ENCODE measurements at places on chromosomes 5 and 9.

- DNase-seq: no peak
Measured at GRCh38 chr5:68344447-68345111, 129.0 kb downstream of the PIK3R1 start.

GRCh38 chr5:28779161-28779754, 1740.9 kb upstream of the CDH9 start:
- DNase-seq: no peak

GRCh38 chr9:136110082-136111061, 8.3 kb downstream of the TMEM250 start:
- DNase-seq: no peak

DNA sequence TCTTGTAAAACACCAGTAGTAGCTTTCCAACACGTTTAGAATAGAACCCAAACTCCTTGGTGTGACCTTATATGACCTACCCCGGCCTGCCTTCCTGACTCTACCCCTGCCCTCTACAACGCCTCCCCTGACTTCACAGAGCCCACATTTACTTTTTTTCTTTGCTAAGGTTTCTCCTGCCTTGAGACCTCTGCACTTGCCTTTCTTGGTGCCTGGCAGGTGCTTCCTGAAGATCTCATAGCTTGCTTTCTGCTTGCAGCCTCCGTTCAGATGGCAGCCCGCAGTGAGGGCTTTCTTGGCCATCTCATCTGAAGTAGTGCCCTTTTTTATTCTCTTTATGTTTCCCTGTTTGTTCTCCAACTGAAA, 24.3 kb downstream of the NUP214 start:
- DNase-seq: no peak

DNA sequence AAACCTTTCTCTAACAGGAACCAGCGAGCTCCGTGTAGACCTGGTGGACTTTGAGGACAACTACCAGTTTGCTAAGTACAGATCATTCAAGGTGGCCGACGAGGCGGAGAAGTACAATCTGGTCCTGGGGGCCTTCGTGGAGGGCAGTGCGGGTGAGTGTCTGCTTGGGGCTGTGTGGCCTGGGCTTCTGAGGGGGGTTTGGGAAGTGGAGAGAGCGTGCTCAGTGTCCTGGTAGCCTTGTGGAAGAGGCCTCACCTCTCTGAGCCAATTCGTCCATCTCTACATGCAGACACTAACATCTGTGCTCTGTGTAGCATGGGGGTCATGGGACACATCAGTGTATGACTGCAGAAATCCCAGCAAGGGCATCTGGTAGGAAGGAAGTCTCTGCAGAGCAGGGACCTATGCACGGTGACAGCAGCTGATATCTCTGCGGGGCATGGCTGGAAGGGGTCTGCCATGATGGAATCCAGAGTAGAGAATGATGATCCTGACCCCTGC, 5.9 kb downstream of the FCN2 start:
- DNase-seq: no peak

GRCh38 chr9:124270504-124271335, 13.0 kb downstream of the NEK6 start:
- no peak for DNase-seq

DNA sequence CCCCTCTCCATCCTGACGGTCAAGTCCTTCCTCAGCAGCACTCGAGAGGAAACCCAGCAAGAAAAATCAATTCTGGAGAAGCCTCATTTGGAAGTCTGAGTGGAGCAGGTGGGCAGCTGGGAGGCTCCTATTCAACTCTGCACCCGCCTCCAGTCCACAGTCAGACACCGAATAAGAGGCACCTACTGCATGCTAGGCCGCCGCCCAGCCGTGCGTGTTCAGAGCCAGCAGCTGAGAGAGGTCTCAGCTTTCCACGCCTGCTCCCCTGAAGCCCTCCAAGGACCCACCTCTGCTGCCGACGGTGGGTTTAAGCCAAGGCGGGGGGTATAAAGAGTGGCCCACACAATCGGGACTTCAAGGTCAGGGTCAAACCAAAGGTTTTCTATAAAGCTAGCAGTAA, 41.9 kb downstream of the VAV2 start:
- no peak for DNase-seq

DNA sequence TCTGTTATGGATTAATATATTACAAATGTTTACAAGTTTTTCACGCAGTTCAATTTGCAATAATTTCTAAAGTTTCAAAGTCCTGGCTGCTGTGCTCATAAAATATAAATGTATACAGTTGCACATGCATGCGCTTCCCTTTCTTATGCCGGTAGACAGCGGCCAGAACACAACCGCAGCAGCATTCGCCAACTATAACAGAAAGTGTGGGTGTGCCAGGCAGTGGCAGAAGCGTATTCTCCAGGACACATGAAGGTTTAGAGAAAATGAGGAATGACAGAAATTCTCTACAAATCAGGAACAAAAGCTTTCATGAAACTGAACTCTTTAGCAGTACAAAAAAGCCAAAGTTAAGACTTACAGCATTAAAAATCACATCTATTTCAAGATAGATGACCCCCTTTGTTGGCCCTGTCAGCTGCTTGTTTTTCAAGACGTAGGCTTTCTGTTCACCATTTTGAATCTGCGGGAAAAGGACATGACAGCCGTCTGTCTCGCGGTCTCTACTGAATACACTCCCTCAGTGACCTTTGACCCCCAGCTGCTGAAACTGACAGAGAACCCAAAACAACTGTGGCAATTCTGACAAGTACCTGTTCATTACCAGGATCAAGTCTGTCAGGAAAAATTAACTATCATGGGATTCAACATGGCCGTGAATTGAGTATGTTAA, 252.2 kb downstream of the SLF1 start:
- DNase-seq: no peak

GRCh38 chr5:65914641-65915196, 11.7 kb upstream of the ERBIN start:
- no peak for DNase-seq

GRCh38 chr9:93128011-93128714, 5.9 kb downstream of the NINJ1 start:
- no peak for DNase-seq

Data from stimulated activated CD4-positive, alpha-beta T cell treated with anti-CD3 and anti-CD28 coated beads, Interleukin-12 subunit alpha, Interleukin-12 subunit beta, amount 100 ng/mL, for 48 hours (primary cell).